ENCODE measurements at places on chromosomes 5 and 9.

DNA sequence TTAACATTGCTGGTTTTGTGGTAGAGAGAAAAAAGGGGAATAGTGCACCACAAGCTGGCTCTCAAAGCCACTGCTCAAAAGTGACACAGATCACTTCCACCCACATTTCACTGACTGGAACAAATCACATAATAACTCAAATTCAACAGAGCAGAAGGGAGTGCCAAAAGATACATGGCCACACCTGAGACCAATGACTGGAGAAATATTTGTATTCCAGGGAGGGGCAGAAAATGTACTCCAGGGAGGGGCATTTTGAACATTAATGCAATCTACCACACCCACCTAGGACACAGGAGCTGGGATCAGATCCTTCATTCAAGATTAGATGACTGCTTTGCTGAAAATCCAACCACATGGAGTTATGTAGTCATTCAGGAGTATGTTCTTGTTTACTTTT lies 44.8 kb upstream of the ALDOB start:
- DNase-seq = no peak

GRCh38 chr9:69143291-69143690 lies 30.8 kb upstream of the TJP2 start:
- no peak for DNase-seq

DNA sequence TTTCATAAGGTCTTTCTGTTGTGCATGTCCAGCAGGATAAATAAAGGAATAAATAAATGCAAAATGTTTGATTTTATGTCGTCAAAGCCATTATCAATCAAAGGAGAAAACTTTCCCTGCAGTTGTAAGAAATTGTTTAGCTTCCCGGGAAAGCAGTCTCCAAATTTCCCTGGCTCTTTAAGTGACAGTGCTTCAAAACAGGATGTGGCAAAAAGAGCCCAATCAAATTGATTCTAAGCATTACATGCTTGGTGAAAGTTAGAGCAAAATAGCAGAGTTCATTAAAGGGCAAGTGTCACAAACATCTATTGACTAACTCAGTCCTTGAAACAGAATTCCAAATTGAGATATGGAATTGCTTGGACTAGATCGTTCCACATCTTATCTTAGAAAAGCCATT lies 704.1 kb downstream of the PRELID2 start:
- DNase-seq = no peak

GRCh38 chr5:133377736-133378135 lies 234.6 kb downstream of the FSTL4 start:
- DNase-seq = no peak

DNA sequence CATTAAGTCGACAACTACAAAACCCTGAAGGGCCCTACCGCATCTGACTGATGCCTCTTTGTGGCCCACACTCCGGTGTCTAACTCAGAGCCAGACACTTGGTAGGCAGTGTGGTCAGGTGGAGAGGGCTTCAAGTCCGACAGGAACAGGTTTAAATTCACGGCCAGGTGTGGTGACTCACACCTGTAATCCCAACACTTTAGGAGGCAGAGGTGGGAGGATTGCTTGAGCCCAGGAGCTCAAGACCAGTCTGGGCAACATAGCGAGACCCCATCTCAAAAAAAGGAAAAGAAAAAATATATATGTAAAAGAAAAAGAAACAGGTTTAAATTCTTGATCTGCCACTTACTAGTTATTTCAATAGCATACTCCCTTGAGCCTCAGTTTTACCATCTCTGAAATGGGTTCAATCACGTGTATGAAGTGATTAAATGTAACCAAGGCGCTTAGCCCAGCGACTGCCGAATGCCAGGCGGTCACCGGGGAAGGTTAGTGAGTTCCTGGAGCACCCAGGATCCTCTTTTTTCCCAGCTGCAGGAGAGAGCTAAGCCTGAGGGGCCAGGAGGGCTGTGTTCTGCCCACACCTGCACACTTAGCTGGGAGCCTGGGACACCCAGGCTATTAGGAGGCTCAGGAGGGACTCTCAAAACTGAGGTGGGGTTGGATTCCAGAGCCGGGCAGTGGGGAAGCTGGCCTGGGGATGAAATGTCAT lies 943 bp downstream of the CLTB start:
- DNase-seq = no peak

- DNase-seq = no peak
Measured at GRCh38 chr9:137308057-137308619, 6.1 kb upstream of the NRARP start.

- no peak for DNase-seq
Measured at GRCh38 chr5:7875151-7875550, 6.2 kb downstream of the MTRR start.

GRCh38 chr5:121384359-121384758 lies 467.3 kb upstream of the FTMT start:
- no peak for DNase-seq

GRCh38 chr9:109156708-109157107 lies 10.3 kb downstream of the FRRS1L start:
- DNase-seq = no peak
